Renal pelvis (tissue), 12 donors: ENCODE measurements at places on chromosomes 11 and 22.

DNA sequence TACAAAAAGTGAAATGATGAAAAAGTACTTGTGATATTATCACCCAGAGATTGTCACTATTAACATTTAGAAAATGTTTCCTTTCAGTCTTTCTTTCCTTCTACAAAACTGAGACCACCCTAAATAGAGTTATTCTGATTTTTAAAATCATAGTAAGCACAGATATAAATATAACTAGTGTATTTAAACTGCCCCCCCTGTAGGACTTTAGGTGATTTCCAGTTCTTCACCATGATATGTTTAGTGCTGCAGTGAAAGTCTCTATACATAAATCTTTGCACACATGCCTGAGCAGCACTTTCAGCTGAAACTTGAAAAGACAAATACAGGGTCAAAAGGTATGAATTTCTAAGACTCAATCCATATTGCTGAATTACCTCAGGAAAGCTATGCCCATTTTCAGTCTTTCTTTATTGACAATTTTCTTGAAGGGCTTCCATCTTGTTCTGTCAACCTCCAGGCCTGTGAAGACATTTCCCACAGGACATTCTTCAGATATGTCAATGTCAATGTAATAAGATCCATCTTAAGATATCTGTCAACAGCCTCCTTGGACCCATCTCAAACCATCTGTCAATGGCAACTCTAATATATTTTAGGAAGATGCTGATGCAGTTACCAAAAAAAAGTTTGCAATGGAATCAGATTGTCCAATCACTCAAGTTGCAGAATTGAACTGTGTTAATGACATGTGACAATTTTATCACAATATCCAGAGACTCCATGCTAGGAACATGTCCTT, 30.8 kb upstream of the LDLRAD3 start:
- DNase-seq: no peak

DNA sequence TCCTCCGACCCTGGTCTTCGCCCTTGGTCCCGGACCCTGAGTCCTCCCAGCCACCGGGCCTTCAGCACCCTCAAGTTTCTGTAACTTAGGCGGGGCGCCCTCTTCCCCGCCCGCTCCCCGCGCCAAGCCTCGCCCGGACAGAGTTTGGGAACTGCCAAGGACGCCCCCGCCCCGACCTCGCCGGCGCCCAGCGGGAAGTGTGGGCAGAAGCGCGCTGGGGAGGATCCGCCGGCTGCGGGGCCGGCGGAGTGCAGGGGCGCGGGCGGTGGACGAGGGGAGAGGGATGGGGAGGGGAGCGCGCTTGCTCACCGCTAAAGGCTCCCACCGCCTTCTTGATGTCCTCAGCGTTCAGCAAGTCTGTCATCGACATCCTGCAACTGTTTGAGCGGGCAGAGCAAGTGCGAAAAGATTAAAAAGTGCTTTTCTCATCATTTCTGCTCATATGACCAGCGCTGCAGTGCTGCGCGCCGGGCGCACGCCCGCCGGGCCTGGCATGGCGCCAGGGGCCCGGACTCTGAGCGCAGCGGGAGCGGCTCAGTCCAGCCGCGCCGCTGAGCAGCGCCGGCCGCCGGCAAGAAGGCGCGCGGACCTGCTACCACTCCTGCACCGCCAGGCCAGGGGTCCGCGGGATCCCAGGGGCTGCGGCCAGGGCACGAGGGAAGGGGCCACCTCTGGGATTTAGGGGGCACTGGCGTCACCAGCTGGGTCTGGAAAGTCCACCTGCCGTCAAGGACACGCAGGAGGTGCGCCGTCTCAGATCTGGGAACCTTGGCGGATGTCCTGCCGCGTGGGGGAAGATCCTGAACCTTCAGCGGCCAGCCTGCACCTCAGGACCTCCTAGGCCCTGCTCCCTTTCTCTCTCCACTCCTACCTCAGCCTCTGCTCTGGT, at the start of gene PVALB:
Gene PVALB (minus strand): TSS at position 400 of the 889 bp plus-strand sequence. CDS start 30 bp downstream, at position 370.
- peak; percentile 57 for DNase-seq

GRCh38 chr22:39524753-39525657, 4.6 kb downstream of the ATF4 start:
- DNase-seq: no peak

DNA sequence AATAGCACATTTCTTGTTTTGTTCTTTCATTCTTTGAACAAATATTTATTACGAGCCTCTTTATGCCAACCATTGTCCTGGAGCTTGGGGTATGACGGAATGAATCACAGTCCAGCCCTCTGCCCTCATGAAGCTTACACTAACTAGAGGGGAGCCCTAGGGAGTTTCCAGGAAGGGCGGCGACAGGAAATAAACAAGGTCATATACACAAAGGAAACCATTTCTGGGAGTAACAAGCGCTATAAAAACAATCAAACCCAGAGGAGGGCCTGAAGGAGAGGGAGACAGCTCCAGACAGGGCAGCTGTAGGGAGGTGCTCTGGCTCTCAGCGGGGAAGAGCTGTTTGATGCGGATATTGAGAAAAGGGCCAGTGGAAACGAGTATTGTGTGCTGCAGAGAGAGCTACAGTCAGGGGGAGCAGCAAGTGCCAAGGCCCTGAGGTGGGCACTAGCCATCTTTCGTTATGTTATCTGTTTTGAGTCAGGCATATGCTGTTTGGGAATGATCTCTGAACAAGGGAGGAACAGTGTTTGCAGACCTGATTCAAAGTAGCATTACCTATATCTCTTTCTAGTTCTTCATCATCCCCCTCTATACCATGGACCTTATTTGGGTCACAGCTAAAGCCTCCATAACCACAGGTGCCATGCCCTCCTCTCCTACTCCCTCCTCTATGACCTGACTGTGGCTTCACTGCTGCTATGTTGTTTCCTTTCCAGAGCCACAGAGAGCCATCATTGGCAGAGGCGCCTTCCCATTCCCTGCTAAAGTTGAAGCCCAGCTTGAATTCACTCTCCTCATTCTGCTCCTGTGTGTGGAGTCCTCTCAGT, 15.3 kb upstream of the ZBTB16 start:
- no peak for DNase-seq

DNA sequence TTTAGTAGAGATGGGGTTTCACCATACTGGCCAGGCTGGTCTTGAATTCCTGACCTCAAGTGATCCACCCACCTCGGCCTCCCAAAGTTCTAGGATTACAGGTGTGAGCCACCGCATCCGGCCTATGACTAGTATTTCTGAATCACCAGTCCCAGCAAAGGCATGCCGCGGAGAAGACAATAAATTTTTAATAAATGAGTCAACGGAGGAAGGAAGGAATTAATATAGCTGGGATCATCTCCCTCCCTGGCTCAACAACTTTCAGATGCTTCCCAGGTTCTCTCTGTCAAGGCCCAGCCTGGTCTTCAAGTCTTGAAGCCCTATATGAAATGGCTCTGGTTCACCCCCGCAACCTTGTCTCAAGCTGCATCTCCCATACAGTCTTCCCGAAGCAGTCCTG, 45.7 kb downstream of the CYTH4 start:
- no peak for DNase-seq

DNA sequence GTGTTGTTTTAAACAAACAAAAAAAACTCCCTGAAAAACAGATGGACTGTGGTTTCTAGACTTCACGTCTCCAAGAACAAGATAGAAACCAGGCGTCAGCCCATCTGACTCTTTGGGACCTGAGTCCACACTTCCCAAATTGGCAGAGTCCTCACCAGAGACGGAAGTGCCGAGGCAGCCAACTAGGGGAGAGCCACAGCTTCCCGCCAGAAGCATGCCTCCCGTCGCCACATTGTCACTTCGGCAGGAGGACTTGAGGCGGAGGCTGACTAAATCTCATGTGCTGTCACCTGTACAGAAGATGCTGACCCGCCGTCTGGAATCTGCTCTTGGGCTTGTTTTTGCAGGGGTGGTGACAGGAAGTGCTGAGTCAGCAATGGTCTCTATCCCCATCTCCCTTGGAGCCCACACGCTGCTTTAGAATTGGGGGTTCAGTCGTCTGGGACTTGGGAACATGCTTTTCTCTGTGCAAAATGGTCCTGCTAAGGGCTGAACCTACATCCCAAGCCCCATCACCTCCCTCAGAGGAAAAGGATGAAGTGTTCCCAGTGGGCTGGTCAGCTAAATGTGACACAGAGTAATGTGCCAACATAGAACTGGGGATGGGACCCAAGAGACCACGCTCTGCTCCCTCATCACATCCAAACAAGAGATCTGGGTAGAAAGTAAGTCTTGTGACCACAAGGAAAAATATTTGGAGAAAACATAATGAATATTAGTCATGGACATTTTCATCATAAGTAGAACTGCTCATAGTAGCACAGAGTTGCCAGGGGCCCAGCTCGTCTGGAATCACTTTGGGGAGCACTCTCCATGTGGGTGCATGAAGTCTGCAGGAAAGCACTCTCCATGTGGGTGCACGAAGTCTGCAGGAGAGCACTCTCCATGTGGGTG, 152.9 kb downstream of the SNX19 start:
- DNase-seq: no peak

- DNase-seq: no peak
Measured at GRCh38 chr11:122235615-122236014, 119.6 kb upstream of the BLID start.

- DNase-seq: no peak
Measured at GRCh38 chr11:87081358-87081757, 43.6 kb downstream of the TMEM135 start.

- no peak for DNase-seq
Measured at GRCh38 chr11:63793161-63793560, 20.1 kb upstream of the SPINDOC start.

DNA sequence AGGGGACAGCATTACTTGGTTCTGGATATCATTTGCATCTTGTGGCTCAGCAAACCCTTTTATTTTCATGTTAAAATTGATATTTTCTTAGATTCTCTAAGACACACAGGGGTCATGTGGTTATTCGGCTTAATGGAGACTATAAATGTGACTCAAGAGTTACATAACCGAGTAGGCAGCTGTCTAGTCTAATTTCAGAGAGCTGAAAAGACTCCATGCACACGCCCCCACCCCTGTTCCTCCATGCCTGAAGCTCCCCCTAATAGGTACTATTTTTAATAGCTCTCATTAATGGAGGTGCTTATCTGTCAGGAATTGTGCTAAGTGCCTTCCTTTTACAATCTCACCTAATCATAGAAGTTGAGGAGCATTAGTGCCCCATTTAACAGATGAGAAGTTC, 189.2 kb upstream of the ARHGAP20 start:
- DNase-seq: no peak

- no peak for DNase-seq
Measured at GRCh38 chr22:30704978-30705377, 10.3 kb downstream of the OSBP2 start.

- no peak for DNase-seq
Measured at GRCh38 chr11:3223932-3224381, 5.3 kb upstream of the MRGPRG start.

DNA sequence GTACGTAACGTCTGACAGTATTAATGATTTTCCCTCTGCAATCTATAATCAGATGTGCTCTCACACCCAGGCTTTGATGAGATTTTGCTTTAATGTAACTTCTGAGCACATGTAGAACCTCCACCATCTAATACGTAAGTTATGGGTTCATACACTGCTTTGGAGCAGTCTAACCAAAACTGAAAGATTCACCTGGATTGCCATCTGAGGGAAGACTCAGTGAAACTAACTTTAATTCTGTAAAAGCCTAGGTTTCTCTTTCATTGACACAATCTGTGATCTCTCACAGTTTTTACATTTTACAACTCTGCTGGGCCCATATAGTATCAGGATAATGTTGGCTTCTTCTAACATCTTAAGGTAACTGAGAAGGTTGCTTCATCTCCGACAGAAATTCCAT, 30.1 kb upstream of the MTNR1B start:
- no peak for DNase-seq

DNA sequence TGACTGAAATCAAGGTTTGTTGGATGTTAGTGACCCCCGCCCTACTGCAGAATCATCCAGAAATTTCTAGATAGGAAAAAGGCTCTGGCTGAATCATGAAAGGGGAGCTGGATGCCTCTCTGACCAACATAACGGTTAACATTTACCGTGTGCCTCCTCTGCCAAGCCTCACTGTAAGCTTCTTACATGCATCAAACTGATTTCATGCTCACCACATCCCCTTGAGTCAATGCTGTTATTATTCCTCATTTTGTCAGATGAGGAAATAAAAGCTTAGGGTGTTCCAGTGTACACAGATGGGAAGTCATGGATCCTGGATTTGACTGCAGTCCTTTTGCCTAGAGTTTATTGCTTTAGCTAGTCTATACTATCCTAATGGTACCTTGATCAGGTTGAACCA, 5.9 kb upstream of the HMOX1 start:
- no peak for DNase-seq

- DNase-seq: no peak
Measured at GRCh38 chr11:7589861-7590260, 76.1 kb downstream of the PPFIBP2 start.

DNA sequence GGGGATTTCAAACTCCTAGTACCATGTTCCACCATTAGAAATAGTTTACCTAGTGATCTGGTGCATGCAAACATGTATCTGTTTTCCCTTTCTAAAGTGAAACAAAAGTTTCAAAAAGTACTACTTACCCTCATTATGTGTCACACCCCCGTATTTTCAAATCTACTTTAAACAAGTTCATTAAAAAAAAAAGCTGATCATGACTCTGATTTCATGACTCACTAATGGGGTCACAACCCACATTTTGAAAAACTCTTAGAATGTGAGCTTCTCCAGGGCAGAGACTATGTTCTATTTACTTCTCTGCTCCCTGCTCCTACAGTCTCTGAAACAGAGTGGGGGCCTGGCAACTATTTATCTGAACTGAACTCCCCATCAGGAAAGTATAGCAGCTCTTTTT, 18.2 kb downstream of the CHRM1 start:
- DNase-seq: no peak

- DNase-seq: no peak
Measured at GRCh38 chr11:92625894-92626293, 343.6 kb upstream of the MTNR1B start.

DNA sequence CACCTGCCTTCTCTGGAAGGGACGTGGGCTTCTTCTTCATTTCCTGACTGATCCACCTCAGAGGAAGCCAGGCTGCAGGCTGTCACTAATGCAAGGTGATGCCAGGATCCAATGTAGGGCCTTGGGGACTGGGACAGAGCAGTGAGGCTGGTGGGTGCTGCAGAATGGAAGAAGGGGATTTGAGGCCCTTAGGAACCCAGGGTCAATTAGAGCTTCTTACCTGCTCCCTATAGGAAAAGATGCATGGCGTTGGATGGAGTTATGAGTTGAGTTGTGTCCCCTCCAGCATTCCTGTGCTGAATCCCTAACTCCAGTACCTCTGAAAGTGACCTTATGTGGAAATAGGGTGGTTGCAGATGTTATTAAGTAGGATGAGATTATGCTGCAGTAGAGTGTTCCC, 190.4 kb downstream of the MIAT start:
- no peak for DNase-seq

GRCh38 chr11:19279451-19279850, 38.7 kb upstream of the E2F8 start:
- DNase-seq: no peak

DNA sequence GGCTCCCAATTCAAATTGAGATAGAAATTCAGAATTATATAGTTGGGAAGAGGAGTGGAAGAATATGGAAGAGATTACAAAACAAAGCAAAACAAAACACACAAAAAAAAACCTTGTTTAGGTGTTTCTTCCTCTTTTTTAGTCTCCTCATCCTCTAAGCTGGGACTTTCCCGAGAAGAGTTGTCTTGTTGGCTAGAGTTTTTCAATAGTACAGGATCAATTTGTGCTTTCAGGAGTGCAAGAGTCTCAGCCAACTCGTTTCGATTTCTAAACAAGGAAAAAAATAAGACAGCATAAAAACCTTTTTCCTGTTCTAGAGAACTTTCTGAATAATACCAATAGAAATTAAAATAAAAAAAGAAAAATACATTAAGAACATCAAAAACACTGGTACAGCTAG, 87.8 kb upstream of the CLNS1A start:
- no peak for DNase-seq
